Heart right ventricle (tissue), 16 donors: ENCODE measurements at places on chromosomes 1 and 21.

DNA sequence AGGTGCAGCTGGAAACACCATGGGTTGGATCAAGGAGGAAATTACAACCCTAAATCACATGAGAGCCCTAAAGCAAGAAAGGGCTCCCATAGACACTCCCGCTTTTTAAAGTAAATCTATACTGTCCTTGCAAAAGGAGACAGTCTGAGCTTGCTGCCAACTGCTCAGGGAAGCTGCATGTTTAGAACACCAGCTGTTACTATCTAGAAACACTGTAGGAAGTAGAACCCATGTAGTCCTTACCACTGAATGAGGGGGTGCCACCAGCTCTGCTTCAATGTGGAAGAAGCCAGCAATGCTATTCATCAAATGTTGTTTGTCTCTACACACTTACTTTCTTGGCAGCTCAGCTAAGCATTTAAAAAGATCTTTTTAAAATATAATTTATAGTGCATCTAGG lies 79.8 kb downstream of the PIGK start:
- DNase-seq: no peak

DNA sequence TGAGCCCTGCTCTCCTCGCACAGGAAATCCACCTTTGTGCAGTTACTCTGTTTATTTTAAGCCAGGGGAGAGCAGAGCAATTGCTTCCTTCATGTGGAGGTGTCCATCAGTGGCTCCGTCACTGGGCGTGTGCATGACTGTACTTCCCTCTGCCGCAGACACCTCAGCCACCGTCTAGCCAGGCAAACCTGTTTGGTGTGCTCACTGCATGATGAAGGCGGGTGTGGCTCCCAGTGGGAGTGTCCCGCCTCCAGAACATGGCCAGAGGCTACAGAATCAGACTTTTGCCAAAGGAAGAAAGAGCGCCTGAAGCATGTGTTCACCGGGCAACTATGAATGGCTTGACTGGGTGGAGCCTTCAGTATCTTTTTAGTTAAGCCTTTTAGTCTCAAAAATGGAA lies 26.1 kb upstream of the LAMC2 start:
- DNase-seq: no peak

DNA sequence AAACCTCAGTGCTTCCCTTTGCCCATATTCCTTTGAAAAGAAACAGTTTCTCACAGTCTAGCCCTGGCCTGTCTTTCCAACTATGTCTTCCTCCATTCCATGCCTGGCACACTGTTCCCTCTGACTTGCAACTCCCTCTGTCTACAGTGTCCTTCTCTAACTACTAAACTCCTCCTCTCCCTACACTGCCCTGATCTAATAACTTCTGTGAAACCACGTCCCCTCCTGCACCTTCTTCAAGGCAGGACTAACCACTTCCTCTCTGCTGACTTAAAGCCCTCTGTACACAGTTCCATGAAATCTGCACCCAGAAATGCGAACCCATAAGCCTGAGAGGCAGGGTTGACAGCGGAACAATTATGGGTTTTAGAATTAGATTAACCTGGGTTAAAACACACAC lies 62.2 kb upstream of the ATP1B1 start:
- DNase-seq: no peak

DNA sequence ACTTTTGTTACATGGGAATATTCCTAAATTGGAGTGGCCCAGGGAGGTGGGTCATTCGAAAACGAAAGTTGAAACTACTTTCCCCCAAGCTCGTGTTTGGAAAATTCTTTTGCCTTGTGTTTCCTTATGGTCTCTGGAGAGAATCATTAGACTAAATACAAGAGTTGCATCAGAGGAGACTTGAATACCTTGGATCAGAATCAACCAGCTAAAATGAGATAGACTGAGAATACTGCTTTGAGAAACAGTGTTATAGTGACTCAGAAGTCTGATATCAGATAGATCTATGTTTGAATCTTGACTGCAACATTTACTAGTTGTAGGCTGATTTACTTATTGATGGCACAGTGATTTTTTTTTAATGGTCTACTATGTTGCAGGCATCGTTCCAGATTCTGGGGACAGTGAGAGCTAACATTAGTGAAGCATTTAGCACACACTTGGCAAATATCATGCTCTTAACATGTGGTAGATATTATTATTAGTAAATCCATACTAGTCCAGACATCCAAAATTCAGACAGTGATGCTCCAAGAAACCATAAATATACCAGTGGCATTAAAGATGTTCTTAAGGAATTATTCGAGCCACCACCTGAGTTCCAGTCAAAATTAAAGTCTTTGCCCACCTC lies 12.9 kb upstream of the ACTN2 start:
- DNase-seq: no peak

DNA sequence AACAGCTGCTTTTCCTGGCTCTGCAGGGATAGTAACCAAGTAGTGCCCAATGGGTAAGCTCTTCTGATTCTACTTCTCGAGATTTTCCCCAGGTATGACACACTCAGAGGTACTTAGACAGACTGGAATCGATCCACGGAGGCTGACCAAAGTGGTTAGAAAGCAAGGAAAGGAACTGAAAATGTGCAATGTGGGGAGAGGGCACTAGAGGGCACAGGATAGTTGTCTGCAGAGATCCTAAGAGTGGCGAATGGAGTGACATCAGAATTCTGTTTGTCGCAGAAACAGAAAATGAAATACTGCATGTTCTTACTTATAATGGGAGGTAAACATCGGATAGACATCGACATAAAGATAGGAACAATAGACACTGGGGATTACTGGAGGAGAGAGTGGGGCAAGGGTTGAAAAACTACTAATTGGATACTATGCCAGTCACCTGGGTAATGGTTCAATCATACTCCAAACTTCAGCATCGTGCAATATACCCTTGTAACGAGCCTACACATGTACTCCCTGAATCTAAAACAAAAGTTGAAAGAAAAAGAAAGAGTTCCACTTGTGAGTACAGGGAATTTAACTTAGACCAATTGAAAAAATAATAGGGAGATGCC lies 23.3 kb downstream of the CYP2J2 start:
- DNase-seq: no peak

- no peak for DNase-seq
Observed at GRCh38 chr1:86872086-86872485, 41.8 kb downstream of the SELENOF start.

GRCh38 chr21:35968564-35968963 lies 91.8 kb downstream of the SETD4 start:
- no peak for DNase-seq

- DNase-seq: no peak
Observed at GRCh38 chr21:43572446-43572845, 86.8 kb downstream of the HSF2BP start.
